NCI-H82 (cell line): ENCODE measurements at places on chromosomes 12 and 14.

GRCh38 chr14:38662781-38663180 lies 406.9 kb upstream of the CLEC14A start:
- no peak for DNase-seq

DNA sequence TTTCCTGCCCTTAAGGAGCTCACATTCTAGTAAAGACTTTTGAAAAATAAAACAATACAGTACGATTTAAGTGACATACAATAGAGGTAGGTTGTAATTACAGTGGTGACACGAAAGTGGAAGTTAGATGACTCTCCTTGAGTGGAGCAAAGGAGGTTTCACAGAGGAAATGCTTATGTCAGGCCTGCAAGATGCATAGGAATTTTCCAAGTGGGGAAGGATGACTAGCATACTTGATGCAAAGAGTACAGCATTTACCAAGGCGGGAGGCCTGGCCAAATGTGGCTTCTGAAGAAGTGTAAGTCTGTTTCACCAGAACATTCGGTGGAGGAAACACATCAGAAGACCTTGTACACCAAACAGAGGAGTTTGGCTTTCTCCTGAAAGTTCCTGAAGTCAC lies 55.2 kb downstream of the ERO1A start:
- no peak for DNase-seq

- no peak for DNase-seq
Observed at GRCh38 chr12:124639122-124639806, 71.9 kb upstream of the NCOR2 start.

DNA sequence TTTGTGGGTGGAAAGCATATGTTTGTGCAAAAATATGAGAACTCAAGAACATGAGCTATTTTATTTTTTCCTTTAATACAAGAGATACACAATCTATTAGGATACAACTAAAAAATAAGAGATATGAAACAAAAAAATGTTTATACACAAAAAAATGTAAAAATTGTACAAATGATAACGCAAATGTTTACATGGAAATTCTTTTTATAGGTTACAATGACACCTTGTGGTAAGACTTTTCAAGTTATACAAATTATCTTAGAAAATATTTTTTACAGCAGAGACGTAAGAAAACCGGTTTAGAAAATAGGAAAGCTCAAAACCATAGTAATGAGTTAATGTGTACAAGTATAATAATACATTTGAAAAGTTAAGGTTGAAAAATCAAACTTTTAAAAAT lies 25.5 kb downstream of the CEP83 start:
- no peak for DNase-seq

DNA sequence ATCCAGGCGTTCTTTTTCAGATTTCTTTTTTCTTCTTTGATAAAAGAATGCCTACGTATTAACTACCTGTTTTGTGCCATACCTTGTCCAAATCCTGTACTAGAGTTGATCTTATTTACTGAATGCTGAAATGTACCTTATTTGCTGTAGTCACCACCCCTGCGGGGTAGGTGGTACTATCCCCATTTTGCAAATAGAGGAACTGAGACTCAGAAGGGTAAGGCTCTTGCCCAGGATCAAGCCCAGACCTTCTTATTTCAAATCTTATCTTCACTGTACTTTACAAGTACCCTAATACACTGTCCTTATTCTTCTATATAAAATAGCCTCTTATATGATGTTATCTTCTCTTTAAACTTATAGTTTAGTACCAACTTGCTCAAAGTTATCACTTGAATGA lies 206.5 kb downstream of the SLC41A2 start:
- no peak for DNase-seq
